GM04503 (cell line): ENCODE measurements at places on chromosomes 11 and 22.
A peak's percentile ranks its signal among the peaks of the same experiment; 100 is the strongest.

GRCh38 chr11:27830206-27830605, 130.0 kb upstream of the BDNF start:
- DNase-seq = no peak

DNA sequence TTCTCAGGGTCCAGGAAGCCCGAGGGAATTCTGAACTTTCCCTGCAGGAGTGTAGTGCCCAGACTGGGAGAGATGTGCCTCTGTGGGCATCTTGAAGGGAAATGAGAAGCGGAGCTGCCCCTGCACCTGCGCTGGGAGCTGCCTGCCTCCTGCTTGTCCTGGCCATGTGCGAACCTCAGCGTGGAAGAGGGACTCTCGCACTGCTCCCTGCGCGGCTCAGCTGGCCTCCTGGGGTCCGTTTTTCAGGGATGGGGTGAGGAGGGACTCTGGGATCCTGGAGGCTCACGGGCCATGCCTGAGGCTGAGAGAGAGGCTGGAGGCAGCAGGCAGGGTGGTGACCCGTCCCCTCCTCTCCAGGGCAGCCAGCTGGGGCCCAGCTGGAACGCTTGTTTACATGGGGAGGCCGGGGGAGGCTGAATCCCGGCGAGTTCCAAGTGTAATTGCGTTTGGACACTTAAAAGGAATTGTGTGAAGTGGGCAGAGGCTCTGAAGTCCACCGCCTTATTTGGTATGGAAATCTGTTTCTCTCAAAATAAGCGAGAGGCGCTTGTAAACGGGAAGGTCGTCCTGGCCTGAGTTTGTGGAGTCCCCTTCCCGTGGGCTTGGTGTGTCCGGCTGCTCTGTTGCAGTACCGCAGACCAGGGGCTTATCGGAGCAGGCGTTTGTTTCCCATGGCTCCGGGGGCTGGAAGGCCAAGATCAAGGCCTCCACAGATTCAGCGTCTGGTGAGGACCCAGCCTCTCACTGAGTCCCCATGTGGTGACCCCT, 1.2 kb upstream of the MRGPRF start:
- no peak for DNase-seq

DNA sequence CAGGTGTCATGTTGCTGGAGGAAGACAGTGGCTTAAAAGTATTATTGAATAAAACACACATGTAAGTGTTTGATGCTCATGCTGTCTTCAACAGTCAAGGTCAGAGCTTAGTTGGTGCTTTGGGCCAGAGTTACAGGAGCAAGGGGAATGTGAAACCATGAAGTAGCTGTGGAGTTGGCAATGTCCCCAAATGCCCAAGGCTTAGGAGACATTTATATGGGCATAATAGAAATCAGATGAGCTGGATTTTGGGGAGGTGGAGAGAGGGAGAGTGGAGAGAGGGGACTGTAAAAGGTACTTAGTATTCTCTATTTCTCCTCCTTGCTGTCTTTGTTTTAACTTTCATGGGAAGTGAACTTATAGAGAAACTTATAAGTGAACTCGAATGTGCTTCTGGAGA, 407.8 kb downstream of the ETS1 start:
- DNase-seq = no peak

DNA sequence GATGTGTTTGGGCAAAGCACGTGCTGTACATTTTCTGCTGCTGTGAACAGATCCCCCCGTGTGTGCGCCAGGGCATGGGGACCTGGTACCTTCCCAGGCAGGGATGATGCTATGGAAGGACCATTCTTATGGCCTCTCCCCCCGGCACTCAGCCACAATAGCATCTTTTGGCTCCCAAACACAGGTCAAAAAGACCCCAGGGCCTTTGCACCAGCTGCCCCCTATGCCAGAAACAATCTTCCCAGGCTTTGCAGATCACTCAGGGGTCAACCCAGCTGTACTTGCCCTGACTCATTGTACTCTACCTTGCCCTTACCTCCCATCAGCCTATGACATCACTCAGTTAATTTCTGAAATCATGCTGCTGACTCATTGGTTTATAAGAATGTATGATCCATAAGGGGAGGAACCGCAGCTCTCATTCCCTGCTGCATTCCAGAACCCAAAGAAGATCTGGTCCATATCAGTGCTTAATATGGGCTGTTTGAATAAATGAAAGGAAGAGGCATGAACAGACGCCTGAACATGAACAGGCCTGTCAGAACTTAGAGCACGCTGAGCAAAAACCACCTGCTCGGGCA, 100.7 kb downstream of the CELSR1 start:
- DNase-seq = no peak

- no peak for DNase-seq
These were observed 1356.2 kb downstream of the FAM181B start for GRCh38 chr11:81377418-81377817.

- no peak for DNase-seq
These were observed 13.1 kb downstream of the ZBED5 start for GRCh38 chr11:10844796-10845195.

- DNase-seq = no peak
These were observed 29.6 kb downstream of the RTN4R start for GRCh38 chr22:20238536-20238900.

GRCh38 chr22:46247443-46247975, 2.6 kb downstream of the CDPF1 start:
- DNase-seq = no peak

- DNase-seq = no peak
These were observed 26.9 kb upstream of the CD82 start for GRCh38 chr11:44538375-44539054.

GRCh38 chr11:100208207-100208606, 478.9 kb upstream of the ARHGAP42 start:
- no peak for DNase-seq

GRCh38 chr22:22666307-22667091, 22.1 kb downstream of the GGTLC2 start:
- DNase-seq = no peak

- DNase-seq = no peak
These were observed 47.8 kb downstream of the BRSK2 start for GRCh38 chr11:1437500-1437899.

DNA sequence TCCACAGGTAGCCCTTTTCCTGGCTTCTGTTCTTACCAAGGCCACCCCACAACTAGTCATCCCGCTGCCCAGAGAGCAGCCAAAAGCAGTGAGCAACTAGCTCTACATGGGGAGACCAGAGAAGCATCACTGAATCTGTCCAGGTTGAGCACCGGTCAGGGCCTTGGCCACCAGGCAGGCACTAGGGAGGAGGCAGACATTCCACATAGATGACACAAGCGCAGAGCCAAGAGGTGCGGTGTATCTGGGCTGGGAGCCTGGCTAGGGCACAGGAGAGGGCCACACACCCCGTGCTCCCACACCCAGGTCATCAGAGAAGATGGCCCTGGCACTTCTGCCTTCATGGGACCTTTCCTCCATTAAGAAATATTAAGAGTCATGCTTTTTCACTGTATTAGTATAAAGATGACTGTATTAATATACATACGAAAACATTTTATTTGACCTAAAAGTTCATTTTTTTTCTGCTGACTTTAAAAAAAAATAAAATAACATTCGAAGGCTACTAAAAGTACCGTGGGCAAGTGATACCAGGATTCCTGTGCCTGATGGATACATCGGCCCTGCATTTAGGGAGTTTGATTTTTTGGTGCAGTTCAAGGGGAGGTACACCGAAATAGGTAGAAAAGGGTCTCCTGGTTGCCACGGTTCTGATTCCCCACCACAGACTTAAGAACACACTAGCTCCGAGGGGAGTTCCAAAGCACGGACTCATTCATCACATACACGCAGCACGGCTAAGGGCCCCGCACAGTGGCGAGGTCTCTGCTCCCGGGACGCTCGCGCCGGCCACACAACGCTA, 1.2 kb downstream of the DGCR2 start:
- DNase-seq = no peak

- no peak for DNase-seq
These were observed 626 bp downstream of the DNAL4 start for GRCh38 chr22:38793317-38793716.

DNA sequence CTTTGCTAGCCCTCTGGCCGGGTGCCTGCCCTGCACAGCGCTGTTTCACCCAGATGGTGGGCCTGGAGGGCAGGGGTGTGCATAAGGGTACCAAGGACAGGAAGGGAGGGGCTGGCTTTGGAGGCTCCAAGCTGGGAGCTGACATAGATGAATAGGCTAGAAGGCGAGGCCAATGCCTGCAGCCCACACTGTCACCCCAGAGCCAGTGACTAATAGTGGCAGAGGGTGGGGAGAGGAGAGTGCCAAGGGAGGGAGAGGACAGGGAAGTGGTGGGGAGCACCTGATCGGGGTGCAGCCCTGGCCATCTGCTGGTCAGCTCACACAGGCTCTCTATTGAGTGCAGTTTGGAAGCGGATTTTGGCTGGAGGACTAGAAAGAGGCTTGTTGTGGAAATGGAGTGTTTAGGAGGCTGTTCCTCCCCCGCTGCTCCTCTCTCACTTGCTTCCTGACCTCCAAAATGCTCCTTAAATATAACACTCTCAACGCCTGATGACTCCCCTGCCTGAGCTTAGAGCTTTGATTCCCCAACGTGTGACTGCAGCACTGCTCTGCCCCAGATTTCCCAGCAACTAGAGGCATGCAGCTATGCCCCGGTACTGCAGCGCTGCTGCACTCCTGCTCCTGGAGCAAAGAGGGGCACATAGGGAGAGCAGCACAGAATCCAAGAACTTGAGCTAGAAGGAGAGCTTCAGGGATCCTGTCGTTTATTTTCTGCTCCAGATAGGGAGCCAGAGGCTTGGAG, 89.2 kb downstream of the GRAMD1B start:
- no peak for DNase-seq

DNA sequence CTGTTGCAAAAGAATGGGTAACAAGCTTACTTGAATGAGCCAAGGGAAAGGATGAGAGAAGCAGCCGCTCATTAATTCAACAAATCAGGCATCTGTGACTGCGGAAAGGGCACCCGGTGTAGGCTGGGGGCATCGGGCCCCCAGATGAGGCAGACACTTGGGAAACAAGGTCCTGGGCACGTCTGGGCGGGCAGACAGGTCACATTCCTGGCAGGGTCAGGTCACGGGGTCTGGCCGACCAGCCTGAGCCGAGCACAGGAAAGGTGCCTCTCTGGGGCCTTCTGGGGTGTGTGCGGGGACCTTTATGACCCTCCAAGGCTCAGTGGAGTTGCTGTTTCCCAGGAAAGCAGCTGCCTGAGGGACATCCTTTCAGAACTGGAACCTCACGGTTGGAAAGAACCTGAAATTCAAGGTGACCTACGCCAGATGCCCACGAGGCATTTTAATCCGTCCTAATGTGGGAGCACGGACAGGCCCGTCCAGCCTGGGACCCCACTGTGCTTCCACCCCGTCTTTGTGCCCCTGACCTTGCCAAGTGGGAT, 57.1 kb downstream of the ST14 start:
- no peak for DNase-seq

DNA sequence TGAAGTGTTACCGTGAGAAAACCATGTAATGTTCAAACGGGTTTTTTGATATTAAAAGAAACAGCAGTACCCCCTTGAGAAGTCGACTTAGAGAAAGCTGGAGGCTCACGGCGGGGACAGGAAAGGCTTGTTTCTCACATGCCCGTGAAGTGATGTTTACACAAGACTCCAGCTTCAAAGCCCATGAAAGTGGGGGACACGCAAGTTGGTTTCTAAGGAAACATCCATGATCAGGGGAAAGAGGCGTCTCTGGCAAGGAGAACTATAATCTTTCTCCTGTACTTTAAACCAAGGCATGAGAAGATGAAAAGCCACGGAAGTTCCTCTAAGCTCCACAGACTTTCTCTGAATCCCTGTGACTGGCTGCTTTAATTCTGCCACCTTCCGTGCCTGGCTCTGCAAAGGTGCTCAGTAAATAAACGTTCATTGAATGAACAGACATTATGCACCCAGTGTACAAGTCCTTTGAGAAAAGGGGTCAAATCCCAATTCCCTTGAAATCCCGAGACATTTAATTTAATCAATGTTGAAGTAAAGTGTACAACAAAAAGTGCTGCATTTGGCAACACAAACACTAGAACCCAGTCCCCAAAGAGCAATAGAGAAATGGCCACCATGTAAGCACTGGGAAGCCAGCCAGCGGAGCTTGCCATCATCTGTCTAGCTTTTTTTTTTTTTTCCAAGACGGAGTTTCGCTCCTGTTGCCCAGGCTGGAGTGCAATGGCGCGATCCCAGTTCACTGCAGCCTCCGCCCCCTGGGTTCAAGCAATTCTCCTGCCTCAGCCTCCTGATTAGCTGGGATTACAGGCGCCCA, 58.7 kb downstream of the AHNAK start:
- DNase-seq = no peak

GRCh38 chr11:122784325-122784955, 53.9 kb upstream of the CRTAM start:
- peak; percentile 82 for DNase-seq

GRCh38 chr22:33054001-33054675, 4.0 kb downstream of the SYN3 start:
- no peak for DNase-seq

DNA sequence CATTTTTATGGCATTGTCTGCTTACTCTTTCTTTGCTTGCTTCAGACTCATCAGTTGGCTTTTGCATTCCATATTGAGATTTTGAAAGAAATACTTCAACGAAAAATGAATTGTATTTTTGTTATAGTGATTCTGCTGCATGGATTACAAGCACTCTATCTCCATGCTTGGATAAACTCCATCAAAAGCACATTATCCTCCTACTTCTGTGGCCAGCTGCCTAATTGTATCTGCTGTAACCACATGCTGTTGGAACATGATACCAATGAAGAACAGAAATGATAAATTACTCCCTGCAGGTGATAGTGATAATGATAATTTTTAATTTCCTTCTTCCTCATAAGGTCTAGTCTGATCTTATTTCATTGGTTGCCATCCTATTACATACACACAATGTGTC, 100.8 kb downstream of the PRMT3 start:
- no peak for DNase-seq

- DNase-seq = peak; percentile 77
These were observed 2.9 kb downstream of the RPL3 start for GRCh38 chr22:39316440-39317083.

DNA sequence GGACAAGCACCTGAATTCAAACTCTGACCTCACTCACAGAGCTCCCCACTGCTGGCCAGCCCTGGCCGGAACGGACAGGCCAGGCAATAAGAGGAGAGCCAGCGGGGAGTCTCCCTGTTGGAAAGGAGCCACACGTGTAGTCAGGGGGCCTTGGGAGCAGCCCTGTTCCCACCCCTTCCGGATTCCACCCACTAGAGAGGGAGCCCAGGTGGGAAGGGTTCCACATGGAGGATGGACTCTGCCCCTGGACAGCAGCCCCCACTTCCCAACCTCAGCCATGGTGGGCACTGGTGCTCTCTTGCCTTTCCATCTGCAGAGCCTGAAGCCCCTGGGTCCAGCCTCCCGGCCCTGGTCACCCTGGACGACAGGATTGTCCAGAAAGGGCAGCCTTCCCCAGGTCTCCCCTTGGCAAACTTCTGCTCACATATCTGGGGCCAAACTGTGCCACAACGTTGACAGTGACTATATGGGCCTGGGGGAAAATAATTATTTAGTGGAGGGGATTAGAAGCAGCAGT, 7.5 kb upstream of the APOBEC3A start:
- DNase-seq = no peak

- no peak for DNase-seq
These were observed 4.9 kb downstream of the SCGB1C1 start for GRCh38 chr11:197741-198235.

GRCh38 chr11:32586576-32587190, 3.1 kb downstream of the EIF3M start:
- DNase-seq = no peak

GRCh38 chr11:120256178-120256577, 16.2 kb downstream of the POU2F3 start:
- no peak for DNase-seq

GRCh38 chr22:39098576-39098975, 1.5 kb downstream of the APOBEC3H start:
- no peak for DNase-seq
